ENCODE measurements at places on chromosomes 16 and 17.

DNA sequence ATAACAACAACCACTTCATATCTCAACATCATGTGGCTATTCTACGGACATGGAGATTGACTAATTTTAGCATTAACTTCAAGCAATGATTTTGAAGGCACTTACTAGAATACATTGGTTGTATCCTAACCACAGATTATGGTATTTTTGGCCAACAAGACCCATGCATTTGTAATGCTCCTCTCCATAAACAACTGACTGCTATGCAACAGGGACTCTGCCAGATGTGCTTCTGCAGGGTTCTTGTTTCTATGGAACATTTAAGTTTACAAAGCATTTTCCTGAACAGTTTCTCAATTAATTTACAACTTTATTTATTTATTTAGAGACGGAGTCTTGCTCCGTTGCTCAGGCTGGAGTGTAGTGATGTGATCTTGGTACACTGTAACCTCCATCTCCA is 178.0 kb downstream of the PARN start:
- DNase-seq: no peak

DNA sequence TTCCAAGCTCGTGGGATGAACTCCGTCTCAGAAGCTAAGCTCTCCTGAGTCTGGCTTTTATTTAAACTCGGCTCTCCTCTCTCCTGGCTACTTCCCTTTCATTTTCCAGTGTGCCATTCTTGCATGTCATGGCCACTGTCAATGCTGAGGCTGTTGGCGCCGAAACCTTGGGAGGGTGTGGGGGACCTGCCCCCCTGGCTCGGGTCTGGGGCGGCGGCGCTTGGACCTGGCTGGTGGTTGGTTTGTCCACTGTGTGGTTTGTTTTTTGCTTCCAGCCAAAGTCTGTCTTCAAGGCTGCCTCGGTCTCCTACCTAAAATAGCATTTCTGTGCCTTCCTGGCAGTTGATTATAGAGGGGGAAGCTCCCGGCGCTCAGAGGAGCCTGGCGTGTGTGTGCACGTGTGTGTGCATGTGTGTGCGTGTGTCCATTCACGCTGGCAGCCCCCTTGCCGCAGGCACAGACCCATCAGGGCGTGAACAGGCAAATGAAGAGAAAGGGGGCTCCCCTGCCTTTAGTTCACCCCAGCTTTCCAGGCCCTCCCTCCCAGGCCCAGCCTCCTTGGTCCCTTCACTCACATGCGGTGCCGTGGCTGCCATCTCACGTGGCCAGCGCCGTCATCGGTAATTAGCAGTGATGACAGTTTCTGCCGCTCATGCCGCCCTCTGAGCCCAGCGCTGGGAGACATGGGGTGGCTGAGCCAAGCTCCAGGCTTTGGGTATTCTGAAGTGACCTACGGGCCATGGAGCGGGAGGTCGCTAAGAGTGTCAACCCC is 179.9 kb downstream of the SEC14L1 start:
- no peak for DNase-seq

- no peak for DNase-seq
Observed at GRCh38 chr17:26962255-26963162, 331.4 kb upstream of the WSB1 start.

- DNase-seq: no peak
Observed at GRCh38 chr17:43219001-43219400, 7.3 kb downstream of the TMEM106A start.

DNA sequence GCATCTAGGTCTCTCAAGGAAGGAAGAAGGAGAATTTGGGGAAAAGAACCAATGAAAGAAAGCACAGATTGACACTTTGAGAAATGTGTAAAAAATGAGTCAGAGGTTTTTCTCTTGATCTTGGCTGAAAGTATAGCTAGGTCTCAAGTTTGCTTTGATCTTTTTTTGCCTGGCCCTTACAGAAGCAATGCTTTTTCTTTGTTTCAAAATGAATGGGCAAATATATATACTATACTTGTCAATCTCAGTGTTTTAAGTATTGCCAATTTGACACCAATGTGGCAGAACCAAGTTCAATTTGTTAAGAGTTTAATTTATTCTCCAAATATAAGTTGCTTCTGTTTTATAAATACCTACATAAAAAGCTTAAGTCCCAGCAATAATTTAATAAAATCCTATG is 119.6 kb downstream of the PPM1E start:
- no peak for DNase-seq

GRCh38 chr16:78133919-78134318 is 34.5 kb downstream of the WWOX start:
- no peak for DNase-seq

DNA sequence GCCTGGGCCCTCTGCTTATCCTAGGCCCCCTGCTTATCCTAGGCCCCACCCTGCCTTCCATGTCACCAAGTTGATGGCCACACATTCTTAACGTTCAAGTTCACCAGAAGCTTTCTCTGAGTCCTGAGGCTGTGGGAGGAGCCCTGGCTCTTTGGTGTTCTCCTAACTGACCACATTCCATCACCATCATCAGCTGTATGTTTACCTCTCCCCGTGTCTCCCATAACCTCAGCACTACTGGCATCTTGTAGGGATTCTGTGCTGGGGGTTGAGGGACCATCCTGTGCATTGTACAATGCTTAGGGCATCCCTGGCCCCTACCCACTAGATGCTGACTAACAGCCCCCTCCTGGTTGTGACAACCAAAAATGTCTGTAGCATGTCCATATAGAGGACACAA is 99.3 kb downstream of the NDE1 start:
- no peak for DNase-seq

GRCh38 chr17:45974916-45975630 is 24.0 kb upstream of the STH start:
- no peak for DNase-seq

DNA sequence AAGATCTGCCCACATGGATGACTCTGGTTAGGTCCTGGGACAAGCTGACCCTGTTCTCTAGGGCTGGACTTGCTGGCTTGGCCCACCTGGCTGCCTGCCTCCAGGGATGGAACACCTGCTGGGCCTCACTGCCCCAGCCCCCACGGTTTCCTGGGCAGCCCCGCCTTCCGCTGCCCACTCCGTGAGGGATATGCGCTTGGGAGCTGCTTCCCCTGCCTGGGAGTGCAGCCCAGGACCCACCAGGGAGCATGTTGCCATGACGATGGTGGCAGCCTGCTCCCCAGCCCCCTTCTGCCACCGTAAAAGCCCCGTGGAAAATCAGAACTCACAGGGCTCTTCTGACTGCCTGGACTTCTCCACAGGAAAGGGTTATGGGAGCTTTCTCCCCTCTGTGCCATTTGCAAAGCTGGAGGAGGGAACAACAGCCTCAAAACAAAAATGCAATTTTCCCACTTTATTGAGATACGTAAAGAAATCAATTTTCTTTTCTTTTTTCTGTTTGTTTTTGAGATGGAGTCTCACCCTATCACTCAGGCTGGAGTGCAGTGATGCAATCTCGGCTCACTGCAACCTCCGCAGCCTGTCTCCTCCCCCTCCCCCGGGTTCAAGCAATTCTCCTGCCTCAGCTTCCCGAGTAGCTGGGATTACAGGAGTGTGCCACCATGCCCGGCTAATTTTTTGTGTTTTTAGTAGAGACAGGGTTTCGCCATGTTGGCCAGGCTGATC is 18.0 kb upstream of the GAS7 start:
- no peak for DNase-seq

GRCh38 chr16:87279094-87279658 is 38.0 kb downstream of the C16orf95 start:
- no peak for DNase-seq

DNA sequence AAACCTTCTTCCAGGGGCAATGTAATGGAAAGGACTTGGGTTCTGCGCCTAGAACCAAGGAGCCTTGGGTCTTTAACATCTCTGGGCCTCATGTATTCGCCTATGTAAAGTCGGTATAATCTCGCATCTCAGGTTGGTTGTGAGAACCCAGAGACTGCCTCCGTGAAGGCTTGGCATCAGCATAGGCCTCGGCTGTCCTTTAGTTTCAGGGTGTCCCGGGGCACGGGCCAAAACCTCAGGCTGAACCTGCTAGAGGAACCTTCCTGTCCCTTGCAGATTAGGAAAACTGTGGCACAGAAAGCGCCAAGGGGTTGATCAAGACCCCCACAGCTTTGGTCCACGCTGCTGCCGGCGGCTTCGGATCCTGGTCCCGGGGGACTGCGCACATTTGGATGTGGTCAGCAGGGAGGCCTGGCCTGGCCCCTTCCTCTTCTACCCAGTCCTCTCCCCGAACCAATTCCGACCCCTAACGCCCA is 772 bp upstream of the PHAF1 start:
- no peak for DNase-seq

- DNase-seq: no peak
Observed at GRCh38 chr17:72399608-72400487, 279.0 kb downstream of the SOX9 start.

DNA sequence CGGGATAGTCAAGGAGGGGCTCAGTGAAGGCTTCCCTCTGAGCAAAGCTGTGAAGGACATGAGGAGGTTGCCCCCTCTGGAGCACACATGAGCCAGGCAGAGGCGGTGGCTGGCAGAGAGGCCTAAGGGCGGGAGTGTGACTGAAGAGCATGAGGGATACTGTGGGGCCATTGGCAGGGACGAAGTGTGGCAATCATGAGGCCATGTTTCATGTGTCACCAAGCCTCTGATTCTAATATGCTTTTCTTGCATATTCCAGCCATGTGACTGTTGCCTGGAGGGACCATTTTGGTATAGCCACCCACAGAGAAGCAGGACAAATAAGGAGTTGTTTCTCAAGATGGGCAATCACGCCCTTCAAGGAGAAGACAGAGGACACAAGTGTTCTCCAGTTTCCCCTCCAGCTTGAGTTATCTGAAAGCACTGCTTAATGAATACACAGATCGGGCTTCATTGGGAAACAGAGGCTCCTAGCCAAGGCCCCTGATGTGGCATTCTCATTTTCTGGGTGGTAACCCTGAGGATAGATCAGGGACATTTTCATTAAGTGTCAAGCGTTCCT is 68.0 kb downstream of the AKAP1 start:
- no peak for DNase-seq

DNA sequence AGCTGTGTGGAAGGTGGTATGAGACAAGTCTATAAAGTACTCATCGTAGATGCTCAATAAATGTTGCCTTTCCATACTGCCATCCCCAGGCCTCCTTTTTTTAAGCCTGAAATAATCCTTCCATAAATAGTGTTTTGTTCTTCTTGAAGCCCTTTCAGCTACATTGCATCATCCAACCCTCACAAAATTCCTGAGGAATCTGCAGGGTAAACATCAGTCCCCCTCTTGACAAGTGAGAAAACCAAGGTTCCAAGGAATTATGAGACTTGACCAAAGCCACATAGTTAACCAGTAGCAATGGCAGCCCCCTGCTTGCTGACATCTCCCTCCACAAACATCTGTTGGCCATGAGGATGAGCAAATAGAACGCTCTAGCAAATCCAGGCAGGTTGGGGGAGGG is 89.7 kb upstream of the CCL1 start:
- no peak for DNase-seq

GRCh38 chr16:6836766-6837165 is 495.9 kb upstream of the RBFOX1 start:
- DNase-seq: no peak

GRCh38 chr16:75927810-75928209 is 201.5 kb upstream of the CPHXL start:
- DNase-seq: no peak
